ENCODE measurements at places on chromosomes 7 and 10.
A peak's percentile ranks its signal among the peaks of the same experiment; 100 is the strongest.

DNA sequence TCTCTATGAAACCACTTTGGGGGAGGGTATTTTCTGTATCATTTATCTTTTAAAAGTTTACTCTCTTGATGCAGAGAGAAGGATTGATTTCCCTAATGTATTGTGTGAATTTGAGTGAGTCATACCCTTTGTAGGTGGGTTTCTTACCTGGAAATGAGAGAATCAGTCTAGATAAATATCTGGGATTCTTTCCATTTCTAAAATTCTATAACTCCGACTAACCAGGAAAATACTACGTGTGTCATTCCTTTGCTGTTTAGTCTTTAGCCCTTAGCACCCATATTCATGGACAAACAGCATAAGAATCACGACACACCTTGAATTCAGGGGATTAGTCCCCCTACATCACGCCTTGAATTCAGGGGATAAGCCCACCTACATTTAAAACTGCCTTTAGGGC, 139.1 kb downstream of the GATA3 start:
- DNase-seq, result no peak

- no peak for DNase-seq
These were observed 33.1 kb upstream of the ZNF518A start for GRCh38 chr10:96096958-96097357.

- DNase-seq, result no peak
These were observed 18.9 kb upstream of the PNLIPRP3 start for GRCh38 chr10:116408719-116409118.

- DNase-seq, result no peak
These were observed 37.2 kb downstream of the RBM33 start for GRCh38 chr7:155681663-155682062.

DNA sequence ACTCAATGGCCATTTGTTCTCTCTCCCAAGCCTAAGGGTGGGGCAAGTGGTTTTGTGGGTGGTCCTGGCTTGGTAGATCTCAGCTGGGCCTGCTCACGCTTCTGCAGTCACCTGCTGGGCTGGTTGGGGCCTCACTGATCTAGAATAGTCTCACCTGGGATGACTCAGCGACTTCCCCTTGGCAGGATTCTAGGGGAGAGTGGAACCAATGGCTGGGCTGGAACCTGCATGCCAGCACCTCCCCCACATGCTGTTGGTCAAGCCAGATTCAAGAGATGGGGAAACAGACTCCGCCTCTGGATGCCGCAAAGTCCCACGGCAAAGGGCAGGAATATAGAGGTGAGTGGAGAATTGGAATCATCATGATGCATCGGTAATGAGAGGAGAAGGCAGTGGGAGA, 292.9 kb upstream of the NPVF start:
- no peak for DNase-seq

DNA sequence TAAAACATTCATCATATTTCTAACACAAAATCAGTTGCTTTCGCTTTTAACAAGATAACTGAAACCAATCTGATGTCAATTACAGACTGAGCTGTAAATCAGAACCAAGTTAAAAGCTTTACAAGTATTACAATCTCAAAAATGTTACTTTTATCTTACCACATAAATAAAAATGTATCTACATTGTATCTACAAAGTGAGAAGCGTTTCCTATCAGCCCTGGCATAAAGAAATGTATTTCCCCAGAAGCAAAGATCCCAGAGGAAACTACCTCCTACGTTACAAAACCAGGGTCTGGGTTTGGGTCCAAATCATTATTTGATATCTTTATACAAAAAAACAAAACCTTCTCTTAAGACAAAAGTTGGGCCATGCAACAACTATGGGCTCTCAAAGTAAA, 2.6 kb downstream of the SMURF1 start:
- DNase-seq, result no peak

DNA sequence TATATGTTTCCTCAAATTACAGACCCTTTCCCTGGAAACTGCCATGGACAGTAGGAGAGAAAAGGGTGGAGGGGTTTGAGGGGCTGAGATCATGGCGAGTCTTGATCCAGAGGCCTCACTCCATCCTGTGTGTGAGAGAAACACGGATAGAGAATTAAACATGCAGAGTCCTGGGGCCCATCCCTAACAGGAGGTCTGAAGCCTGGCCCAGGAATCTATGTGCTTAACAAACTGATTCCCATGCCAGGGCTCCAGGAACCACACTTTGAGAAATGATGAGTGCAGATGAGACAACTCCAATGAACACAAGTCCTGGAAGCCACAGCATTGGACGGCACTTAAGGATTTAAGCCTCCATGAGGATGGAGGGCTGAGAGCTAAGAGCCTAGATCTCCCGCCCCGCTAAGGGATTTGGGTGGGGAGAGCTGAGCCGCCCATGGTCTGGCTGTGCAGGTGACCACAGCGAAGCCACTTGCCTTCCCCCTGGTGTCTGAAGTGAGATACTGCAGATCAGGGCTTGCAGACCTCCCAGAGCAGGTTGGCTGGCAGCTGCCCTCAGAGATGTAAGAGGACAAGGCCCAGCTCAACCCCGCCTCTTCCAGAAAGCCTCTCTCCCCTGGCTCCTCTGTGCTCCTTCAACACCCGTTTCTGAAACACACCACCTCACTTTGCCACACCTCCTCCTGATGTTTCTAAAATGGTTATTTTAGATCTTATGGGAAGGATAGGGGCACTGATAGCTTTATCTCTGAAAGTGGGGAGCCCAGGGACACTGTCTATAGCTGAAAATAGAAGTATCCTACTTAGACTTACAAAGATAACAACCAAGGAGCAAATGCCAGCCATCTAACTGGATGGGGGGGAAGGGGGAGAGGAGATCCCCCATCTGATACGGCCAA, 24.8 kb upstream of the EIF5AL1 start:
- peak; percentile 7 for DNase-seq

DNA sequence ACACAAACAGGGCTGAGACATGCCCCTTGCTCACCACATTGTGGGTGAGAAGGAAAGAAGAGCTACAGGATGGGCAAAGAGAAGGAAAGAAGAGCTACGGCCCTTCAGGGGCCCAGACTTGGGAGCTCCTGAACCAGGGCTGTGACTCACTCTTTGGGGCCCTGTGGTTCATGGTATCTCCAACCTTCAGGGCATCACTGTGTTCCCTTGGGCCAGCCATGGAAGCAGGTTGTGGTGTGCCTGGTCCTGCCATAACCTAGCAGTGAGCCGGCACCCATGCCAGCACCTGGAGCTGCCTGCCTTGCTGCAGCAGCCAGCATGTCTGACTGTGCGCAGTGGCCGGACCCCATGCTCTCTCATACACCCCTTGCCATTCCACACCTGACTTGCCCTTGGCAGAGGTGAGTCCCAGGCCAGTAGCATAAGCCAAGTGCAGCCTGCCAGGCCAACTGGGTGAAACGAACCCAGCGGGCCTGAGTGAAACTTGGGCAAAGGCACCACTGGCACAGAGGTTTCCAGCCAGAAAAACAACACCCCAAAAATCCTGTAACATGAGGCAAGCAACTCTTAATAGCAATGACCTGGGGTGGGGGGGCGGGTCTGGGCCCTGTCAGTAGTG, 89.0 kb upstream of the CACUL1 start:
- no peak for DNase-seq

DNA sequence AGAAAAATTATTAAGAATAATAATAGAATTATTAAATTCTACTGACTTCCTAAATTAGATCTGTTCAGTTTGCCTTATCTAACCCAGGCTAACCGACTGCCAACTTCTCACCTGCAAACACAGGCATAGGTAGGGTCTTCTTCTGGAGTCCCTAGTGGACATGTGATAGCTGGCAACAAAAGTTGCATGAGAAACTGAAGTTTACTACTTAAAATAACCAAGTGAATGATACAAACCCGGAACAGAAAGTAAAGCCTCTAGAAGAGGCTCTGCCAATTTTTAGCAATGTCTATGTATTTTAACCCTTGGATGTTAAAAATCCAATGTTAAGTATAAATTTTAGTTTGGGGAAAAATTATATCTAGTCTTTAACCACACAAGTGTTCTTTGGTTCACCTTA, 37.6 kb downstream of the NDUFB2 start:
- DNase-seq, result no peak

GRCh38 chr10:78414380-78414779, 380.7 kb downstream of the RPS24 start:
- DNase-seq, result no peak

- no peak for DNase-seq
These were observed 104.6 kb downstream of the SORCS1 start for GRCh38 chr10:107059872-107060271.

GRCh38 chr7:151440799-151441445, 981 bp upstream of the CRYGN start:
- DNase-seq, result no peak

GRCh38 chr7:114405427-114405826, 9.2 kb upstream of the FOXP2 start:
- DNase-seq, result no peak

DNA sequence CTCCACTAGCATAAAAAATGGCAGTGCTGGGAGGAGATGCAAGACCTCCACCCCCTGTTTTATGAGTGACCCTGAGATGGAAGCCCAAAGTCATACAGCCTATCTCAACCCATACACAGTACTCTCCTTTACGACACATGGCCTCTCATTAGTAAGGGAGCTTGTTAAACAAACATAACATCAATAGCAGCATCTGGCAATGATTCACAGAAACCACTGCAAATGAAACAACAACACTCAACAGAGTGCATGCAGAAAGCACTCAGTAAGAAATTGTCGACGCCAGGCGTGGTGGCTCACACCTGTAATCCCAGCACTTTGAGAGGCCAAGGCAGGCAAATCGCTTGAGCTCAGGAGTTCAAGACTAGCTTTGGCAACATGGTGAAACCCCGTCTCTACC, 27.5 kb upstream of the FIGNL1 start:
- no peak for DNase-seq

- no peak for DNase-seq
These were observed 49.1 kb upstream of the STEAP1B start for GRCh38 chr7:22549051-22549450.

DNA sequence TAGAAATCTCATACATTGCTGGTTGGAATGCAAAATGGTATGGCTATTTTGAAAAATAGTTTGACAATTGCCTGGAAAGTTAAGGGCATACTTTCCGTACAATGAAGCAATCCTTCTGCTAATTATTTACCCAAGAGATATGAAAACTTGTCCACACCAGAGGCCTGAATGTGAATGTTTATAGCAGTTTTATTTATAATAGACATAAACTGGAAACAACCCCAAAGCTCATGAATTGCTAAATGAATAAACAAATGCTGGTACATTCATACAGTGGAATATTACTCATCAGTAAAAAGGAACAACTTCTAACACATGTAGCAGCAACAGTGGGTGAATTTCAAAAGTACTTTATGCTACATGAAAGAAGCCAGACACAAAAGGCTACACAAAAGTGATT, 42.7 kb downstream of the MMRN2 start:
- no peak for DNase-seq

GRCh38 chr10:73218431-73219191, 28.4 kb downstream of the DNAJC9 start:
- DNase-seq, result no peak

DNA sequence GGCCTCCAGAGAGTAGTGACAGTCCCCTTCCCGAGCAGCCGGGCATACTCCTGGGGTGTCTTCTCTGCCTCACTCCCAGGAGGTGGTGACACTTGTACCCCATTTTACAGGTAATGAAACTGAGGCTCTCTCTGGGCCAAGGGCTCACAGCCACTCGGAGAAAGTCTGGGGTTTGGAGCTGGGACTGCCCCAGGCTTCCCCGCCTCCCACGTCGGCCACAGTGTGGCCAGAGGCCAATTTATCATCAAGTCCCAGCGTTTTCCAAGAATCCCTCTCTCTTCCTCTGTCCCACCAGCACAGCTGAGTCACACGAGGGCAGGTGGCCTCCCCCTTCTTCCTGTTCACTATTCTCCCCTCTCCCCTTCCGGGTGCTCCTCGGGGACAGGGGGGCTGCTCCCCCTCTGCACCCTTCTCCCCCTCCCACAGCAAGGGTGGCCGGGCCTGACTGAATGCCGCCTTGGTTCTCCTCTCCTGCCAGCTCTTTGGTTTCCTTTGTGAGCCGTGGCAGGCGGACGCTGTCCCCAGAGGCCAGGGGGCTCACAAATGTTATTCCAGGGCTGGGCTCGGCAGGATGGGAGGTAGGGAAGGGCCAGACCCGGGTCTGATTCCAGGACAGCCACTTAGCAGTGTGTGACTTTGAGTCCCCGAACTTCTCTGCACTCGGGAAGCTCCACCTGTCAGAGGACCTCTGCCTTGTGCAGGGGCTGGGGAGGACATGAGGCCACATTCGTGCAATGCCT, 17.7 kb downstream of the CLIP2 start:
- DNase-seq, result no peak

DNA sequence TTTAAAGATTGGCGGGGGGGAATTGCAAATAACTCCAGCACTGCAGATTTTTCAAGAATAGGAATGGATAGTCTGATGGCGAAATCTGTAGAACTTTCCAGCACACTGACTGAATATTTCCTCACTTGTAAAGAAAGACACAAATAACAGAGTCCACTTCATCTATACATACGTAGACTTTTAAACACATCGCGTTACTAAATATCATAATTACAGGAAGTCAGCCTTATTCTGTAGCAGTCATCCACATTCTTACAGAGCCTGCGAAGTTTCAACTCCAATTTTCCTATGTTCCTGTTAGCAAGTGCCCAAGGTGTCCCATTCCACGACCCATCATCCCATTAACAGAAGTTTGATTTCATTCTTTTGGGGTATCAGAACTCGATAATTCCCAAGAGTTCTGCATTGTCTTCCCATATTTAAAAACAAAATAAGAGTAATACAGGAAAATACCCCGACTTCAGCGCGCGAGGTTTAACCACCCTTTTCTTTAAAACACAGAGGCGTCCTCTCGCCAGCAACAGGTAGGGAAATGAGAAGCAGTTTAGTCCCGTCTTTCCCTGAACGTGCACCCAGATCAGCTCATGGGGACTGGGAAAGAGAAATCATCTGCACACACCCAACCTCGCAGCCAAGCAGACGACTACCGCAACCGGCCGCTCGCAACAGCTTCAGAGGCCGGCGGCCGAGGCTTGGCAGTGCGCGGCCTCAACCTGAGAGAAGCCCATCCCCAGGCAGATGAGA, 880 bp downstream of the HERC4 start:
- no peak for DNase-seq

GRCh38 chr7:44056681-44057080, 8.7 kb downstream of the PGAM2 start:
- DNase-seq, result no peak

- no peak for DNase-seq
These were observed 307.3 kb downstream of the SORCS1 start for GRCh38 chr10:106857213-106857612.

DNA sequence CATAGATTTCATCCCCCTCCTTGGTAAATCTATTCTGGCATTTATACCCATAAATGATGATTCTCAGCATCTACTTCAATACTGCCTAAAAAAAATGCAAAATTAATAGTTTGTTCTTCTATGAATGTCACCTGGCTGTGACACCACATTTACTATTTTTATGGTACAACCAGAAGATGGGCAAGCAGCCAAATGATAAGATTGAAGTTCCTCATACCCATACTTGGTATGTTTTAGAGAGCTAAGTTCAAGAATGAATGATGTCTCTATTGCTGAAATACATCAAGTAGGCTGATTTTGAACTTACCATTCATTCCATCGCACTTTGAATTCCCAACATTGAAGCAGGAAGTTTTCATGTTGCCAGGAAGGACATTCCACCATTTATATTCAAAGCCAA, 134.2 kb downstream of the ELAPOR2 start:
- no peak for DNase-seq

- no peak for DNase-seq
These were observed 40.8 kb downstream of the DNAJB6 start for GRCh38 chr7:157377436-157378124.

Measured in stimulated activated CD4-positive, alpha-beta T cell treated with anti-CD3 and anti-CD28 coated beads, Interleukin-15, amount 100 ng/mL, for 48 hours (primary cell).